ENCODE measurements at places on chromosomes 13 and 19.

- DNase-seq: no peak
Observed at GRCh38 chr19:44698492-44699201, at the start of gene CEACAM16. Gene CEACAM16, plus strand, starts transcription at chr19:44699151. Its CDS starts 2,306 bp downstream, at chr19:44701457.

DNA sequence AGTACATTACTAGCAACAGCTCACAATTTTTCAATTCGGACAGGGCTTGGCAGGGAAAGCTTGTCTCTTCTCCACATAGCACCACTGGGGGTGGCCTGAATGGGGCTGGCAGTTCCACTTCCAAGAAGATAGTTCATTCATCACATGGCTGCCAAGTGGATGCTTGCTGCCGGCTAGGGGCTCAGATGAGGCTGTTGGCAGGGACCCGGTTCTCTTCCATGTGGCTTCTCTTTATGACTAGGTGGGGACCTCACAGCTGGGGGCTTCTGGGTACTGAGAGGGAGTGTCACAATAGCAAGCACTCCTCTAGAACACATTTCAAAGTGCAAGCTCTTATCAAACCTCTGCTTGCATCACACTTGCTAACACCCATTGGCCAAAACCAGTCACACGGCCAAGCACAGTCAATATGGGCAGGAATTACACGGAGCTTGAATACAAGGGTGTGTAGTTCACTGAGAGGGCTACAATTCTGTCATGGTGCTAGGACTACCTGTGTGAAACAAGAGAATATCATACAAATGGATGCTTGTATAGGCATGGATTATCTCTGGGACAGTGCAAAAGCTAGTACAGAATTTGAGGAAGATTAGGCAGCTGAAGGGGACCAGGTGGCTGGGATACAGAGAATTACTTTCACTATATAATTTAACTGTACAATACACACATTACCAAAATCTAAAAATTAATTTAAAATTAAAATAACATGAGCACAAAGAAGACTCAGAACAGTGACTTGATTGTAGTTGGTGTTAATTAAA, 32.3 kb downstream of the ATP7B start:
- DNase-seq: no peak

GRCh38 chr19:53828531-53828930, 4.4 kb upstream of the NLRP12 start:
- no peak for DNase-seq

- DNase-seq: no peak
Observed at GRCh38 chr13:27644302-27644701, 22.6 kb downstream of the POLR1D start.

DNA sequence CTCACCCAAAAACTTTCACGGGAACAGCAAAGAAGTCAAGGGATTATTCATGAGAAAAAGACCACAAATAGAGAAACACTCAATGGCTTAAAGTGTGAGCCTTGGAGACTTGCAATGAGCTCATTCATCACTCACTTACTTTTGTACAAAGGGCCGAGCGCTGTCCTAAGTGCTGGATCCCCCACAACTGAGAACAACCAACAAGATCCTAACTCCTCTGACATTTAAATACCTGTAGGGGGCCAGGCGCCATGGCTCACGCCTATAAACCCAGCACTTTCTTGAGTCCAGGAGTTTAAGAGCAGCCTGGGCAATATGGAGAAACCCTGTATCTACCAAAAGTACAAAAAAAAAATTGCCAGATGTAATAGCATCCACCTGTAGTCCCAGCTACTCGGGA, 29.4 kb upstream of the ZNF507 start:
- DNase-seq: no peak

GRCh38 chr13:76319921-76320320, 566.3 kb downstream of the KCTD12 start:
- DNase-seq: no peak

- no peak for DNase-seq
Observed at GRCh38 chr13:78402708-78403400, 200.5 kb downstream of the POU4F1 start.

All from inflammatory macrophage treated with lipopolysaccharide for 4 hours (primary cell).